Activated T-helper 1 cell treated with Interleukin-2 at 50 U/mL for 16 hours (primary cell): ENCODE measurements at places on chromosomes 6 and 20.

DNA sequence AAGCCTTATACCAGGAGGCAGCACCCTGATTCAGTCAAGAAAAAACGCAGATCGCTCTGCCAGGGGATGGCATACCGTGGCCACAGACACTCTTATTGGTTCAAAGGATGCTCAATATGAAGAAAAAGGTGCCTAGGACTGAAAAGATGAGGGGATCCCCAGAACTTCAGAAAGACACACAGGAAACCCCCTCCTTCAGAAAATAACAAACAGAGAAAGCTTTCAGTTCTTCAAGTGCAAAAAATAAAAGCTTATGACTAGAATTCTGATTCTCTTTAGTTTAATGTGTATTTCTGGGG is 17.7 kb upstream of the MYB start:
- DNase-seq: no peak

DNA sequence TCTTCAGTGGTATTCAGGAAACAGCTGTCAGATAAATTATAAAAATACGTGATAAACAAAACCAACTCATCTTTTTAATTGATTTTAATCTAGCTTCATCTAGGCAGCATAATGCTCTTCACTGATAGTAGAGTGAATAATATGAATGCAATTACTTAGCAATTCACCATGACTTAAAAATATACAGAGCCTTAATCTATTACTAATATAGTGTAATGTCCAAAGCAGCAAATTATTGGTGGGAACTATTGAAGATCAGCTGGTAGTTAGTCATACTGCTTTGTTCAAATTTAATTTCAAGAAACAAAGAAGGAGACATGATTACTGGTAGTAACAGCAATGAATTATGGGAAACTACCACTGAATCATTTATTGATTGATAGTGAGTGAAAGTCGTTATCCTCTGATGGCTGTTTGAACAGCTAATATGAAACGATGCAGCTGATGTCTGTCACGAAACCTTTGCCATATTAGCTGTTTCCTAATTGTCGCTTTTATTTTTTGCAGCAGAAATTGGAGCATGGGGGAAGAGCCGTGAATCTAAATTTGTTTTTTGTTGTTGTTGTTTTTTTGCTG is 99.2 kb downstream of the NKAIN2 start:
- no peak for DNase-seq

GRCh38 chr20:46550461-46550860 is at the start of gene OCSTAMP:
OCSTAMP (minus strand) TSS chr20:46550654; CDS start chr20:46550560, 94 bp downstream.
- no peak for DNase-seq

DNA sequence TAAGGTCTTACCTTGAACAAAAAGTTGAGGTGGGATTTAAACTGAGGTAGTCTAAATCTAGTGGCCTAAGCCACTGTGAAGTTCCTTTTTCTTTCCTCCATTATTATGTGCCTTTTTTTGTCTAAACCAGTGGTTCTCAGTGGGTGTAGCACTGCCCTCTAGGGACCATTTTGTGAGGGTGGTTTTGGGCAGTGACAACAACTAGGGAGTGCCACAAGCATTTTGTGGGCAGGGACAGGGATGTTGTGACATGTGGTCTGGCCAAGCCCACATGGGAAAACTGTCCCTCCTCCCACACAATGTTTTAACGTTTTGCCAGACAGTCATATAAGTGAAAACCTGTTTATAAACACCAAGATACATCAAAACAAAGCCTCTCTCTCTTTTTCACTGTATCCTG is 899.4 kb upstream of the FLRT3 start:
- DNase-seq: no peak

GRCh38 chr6:100475554-100476320 is 11.0 kb upstream of the SIM1 start:
- DNase-seq: no peak

- no peak for DNase-seq
These were observed 182.7 kb upstream of the ARG1 start for GRCh38 chr6:131390322-131390721.
